ENCODE measurements at places on chromosomes 5 and 9.

GRCh38 chr9:37028420-37029031 lies 5.5 kb downstream of the PAX5 start:
- no peak for DNase-seq

DNA sequence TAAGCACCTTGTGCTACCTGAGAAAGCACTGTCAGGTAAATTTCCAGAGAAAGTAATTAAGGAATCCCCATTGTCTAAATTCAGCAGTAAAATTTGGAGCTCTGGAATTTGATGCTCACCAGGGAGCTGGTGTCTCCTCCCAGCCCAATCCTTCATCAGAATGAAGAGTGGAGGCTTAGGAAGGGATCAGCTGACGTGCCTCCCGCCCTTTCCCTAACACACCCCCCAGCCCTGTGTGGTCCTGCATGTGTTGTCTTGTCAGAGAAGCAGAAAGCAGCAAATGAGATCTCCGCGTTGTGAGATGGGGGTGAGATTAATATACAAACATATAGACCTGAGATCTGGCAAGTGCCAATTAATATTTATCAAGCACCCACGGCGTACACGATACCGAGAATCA lies 26.9 kb upstream of the BARHL1 start:
- no peak for DNase-seq

GRCh38 chr9:8781458-8781857 lies 981.9 kb upstream of the DMAC1 start:
- DNase-seq, result no peak

DNA sequence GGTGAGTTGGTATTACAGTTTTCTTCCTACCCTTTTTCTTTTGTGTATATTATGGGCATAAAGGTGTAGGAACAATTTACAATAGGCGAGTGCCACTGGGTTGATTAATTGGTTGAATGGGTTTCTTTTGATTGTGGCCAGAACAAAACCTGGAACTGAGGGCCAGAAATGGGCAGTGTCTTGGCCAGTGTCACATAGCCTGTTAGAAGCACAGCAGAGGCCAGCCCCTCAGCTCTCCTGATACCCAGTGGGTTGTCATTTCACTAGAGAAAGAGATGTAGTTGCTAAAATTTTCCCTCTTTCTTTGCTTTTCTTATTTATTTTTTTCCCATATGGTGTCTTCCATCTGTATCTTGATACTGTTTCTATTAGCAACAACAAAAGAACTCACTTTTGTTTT lies 38.8 kb upstream of the SEMA6A start:
- DNase-seq, result no peak

DNA sequence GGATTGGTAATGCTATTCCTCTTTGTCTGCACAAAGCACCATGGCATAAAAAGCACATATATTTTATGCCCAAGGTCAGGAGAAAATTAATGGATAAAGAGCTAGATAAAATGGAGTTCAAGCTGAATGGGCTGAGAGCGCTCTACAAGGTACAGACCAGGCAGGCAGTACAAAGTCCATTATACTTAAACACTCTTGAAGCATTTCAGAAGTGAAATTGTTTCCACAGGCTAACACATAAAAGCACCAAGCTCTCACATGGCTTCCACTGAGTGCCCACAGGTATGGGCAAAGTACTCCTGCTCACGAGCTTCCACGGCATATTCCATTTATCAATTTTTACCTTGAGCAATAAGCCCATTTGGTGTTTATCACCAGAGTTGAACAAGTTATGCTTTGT lies 771.2 kb upstream of the DMAC1 start:
- DNase-seq, result no peak

- no peak for DNase-seq
Observed at GRCh38 chr9:94933511-94933828, 207.0 kb downstream of the AOPEP start.

DNA sequence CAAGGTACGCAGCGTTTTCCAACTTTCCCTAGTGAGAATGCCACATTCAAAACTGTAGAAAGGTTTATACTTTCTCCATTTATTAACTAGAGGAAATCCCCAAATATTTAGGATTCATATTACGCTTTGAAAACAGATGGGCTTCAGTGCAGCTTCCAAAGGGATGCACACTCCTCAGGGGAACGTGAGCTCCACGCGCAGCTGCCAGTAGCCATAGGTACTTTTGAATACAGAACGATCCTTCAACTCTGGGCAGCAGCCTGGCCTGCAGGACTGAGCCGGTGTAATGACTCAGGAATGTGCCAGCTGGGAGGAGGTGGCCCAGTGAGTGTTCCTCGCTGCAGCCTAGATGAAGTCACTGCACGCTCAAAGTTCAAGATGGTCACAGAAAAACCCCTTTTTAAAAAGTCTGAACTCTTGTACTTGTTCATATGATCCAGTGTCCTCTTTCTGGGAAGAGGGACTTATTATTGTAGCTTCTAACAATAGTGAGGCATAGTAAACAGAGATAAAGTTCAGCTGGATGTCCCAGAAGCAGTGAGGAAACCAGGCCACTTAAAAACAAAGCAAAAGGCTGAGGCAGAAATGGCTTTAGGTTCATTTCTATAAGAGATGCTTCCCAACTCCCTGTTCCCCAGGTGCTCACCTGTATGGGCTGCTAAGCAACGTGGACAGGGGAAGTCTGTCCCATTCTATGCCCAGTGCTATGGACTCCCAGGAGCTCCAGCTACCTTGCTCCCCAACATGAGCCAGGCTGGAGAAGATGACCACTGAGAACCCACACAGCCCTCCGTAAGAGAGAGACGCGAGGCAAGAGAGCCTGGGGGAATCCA lies 130.0 kb downstream of the LHFPL2 start:
- no peak for DNase-seq

DNA sequence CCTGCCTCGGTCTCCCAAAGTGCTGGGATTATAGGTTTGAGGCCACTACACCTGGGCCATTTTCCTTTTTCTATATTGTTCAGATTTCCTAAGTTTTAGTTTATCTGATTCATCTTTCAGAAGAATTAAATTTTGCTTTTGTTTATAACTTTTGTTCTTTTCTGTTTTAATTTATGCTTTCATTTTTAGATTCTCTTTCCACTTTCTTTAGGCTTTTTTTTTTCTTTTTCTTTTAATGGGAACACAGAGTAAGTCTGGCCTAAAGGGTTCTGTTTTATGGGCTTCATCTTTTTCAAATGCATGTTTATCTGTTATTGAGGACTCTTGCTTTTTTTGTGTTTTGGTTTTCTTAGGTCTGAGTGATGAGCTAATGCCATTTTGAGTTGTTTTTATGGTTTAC lies 42.1 kb downstream of the SNX30 start:
- DNase-seq, result no peak

GRCh38 chr5:170662966-170663365 lies 120.6 kb upstream of the GABRP start:
- no peak for DNase-seq

DNA sequence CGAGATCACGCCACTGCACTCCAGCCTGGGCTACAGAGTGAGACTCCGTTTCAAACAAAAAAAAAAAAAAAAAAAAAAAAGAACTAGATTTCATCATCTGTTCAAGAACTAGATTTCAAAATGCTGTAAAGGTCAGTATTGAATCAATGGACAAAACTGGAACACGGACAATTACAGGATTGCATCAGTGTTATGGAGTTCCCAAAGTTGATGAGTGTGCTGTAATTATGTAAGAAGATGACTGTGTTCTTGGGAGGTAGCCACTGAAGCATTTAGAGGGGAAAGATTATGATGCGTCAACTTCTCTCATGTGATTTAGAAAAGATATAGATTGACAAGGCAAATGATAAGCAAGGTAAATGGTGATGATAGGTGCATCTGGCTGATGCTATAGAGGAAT lies 6.5 kb downstream of the FAM240B start:
- no peak for DNase-seq

- no peak for DNase-seq
Observed at GRCh38 chr5:1661311-1661710, 137.6 kb upstream of the LPCAT1 start.

Data from nucleus accumbens (tissue), 56 donors.